Mammary epithelial cell (primary cell): ENCODE measurements at places on chromosomes 6 and 20.
A peak's percentile ranks its signal among the peaks of the same experiment; 100 is the strongest.

DNA sequence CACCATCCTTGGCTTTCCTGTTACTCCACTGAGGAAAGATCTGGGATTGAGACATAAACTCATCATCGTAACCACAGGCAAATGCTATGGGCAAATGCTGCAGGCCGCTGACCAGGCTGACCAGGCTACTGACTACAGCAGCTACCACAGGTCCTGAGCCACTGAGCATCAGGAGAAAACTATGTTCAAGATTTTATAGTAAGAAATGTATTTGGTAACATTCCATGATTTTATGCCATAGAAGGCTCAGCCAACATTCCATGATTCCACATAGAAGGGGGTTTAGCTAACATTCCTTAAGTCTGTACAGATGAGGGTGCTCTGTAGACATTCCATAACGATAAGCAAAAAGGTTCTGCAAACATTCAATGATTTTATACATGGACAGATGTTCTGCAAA, 16.1 kb upstream of the B4GALT5 start:
- DNase-seq, result no peak

DNA sequence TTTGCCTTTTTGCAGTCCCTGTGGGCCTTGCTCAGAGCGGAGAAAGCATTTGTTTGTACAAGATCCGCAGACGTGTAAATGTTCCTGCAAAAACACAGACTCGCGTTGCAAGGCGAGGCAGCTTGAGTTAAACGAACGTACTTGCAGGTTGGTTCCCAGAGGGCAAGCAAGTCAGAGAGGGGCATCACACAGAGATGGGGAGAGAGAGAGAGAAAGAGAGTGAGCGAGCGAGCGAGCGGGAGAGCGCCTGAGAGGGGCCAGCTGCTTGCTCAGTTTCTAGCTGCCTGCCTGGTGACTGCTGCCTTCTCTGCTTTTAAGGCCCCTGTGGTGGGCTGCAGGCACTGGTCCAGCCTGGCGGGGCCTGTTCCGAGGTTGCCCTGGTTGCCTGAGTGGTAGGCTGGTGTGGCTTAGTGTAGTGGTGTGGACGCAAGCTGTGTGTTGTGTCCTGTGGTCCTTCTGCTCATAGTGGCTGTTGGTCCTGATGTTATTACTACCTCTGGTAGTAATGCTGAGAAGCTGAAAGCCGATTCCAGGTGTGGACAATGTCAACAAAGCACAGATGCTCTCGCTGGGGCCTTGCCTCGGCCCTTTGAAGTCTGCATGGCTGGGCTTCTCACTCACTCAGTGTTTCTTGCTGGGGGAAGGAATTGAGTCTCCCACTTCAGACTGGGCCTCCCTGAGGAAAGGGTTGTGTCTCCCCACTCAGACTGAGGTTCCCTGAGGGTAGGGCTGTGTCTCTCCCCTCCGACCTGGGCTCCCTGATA, 12.1 kb downstream of the VEGFA start:
- no peak for DNase-seq

DNA sequence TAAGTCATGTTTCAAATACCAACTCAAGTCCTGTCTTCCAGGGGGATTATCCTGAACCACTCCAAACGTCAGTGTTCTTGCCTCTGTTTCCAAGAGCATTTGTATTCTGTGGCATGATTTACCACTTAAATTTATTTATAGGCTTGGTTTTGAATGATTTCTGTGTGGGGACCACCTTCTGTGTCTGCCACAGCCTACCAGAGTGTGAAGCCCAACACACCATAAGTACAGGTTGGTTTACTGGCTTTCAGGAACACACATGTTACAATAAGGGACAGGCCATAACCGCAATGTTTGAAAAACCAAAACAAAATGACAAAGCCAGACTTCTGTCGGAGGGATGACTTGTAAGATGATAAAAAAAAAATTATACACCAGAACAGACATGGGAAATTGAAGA, 56.5 kb upstream of the MAP3K7 start:
- no peak for DNase-seq

DNA sequence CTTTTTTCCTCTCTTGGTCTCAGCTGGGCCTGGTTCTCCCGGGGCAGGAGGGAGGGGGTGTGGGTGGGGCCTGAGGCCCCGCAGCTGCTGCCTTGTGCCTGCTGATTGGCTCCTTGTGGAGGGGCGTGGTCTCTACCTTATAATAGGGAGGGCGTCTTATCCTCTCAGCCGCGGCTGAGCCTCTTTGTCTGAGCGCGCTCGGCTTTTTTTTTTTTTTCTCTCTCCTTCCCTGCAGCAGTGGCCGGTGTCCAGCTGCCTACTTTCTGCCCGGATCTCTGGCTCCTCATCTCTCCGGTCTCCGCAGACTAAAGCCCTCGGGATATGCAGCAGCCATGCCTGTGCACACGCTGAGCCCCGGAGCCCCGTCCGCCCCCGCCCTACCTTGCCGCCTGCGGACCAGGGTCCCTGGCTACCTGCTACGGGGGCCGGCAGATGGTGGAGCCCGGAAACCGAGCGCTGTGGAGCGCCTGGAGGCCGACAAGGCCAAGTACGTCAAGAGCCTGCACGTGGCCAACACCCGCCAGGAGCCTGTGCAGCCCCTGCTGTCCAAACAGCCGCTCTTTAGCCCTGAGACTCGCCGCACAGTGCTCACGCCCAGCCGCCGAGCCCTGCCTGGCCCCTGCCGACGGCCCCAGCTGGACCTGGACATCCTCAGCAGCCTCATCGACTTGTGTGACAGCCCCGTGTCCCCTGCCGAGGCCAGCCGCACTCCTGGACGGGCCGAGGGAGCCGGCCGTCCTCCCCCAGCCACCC, 11.1 kb downstream of the FAM110A start:
- DNase-seq, result peak; percentile 91

DNA sequence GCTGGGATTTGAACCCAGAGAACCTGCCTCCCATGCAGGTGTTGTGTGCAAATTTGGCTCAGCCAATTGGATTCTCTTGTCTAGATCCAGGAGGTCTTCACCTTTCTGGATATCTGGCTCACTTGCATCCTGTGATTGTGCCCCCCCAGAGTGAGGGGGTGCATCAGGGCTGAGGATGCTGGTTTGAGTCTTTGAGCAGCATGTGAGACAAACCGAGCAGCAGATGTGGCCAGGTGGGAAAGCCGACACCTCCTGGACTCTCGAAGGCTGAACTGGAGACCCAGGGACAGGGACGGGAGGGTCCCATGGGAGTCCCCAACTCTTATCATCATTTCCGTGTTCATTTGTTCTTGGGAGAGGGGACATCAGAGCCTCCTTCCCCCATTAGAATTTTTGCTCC, 30.6 kb upstream of the SULF2 start:
- DNase-seq, result no peak

DNA sequence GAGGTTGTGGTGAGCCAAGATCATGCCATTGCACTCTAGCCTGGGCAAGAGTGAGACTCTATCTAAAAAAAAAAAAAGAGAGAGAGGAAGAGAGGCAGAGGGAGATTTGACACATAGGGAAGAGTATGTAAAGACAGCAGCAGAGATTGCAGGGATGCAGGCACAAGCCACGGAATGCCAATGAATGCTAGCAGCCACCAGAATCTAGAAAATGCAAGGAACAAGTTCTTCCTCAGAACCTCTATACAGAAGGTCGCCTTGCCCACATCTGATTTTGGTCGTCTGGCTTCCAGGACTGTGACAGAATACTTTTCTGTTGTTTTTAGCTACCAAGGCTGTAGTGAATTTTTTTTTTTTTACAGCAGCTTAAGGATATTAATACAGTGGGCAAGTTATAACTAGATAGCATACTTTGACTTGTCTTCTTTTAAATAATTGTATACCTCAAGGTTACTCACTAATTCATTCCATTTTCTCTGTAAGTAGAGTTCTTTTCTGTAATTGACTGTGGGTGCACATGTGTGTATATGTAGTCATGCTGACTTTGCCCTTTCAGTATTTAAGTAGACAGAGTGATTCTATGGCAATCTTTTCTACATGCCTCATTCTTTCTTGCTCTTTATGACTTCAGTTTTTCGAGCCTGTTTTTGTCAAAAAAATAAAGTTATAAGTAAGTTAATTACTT, 402.2 kb downstream of the GJA1 start:
- peak; percentile 65 for DNase-seq

DNA sequence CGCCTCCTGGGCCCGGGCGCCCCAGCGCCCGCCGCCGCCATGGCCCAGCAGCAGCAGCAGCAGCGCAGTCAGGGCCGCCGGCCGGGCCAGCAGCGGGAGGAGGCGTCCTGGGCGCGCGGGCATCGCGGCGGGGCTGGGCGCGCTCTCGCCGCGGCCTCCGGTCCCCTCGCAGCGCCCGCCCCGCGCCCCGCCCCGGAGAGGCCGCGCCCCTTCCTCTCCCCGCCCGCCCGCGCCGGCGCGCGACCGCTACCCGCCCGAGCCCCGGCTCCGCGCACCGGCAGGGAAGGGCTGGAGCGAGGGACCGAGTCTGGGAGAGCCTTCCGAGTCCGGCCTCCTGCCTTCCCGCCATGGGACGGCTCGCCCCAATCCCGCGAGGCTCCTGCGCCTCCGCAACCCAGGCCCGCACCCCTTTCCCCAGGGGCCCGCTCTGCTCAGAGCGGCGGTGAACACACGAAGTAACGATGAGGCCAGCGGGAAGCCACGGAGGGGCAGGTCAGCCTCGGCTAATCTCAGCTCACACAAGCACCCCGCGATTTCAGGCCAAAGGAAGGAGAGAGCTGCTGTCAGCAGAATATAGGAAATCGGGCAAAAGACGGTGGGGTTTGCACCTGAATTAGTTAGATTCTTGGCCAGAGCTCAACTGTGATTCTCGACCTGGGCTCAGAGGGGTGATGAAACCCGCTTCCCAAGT, at the start of gene TXNDC5:
TXNDC5 (minus strand) TSS at position 135 of the 691 bp plus-strand sequence; CDS start at position 123, 12 bp downstream.
- peak; percentile 71 for DNase-seq

GRCh38 chr20:63357921-63358905, 2.9 kb downstream of the CHRNA4 start:
- no peak for DNase-seq

- DNase-seq, result peak; percentile 24
These were observed 25.0 kb downstream of the HEBP2 start for GRCh38 chr6:138428944-138429598.

- no peak for DNase-seq
These were observed 87.3 kb downstream of the RSPH3 start for GRCh38 chr6:158912655-158913054.

DNA sequence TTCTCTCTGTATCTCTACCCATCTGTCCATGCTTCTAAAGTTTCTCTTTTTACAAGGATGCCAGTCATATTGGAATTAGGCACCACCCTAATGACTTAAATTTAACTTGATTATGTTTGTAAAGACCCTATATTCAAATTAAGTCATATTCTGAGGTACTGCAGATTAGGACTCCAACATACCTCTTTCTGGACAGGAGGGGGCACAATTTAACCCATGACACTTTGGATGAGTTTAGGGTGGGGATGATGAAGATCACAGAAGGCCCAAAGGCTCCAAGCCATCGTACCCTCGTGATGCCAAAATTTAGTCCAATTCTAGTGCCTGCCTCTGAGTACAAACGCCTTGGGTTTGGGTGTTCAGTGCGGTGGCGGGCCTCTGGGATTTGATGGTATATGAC, 15.0 kb upstream of the NKX2-2 start:
- DNase-seq, result no peak
